ENCODE measurements at places on chromosomes 5 and 9. TPM values are rescaled to one million over a fixed set of nuclear protein-coding genes. Genes with fewer than 3 reads are reported as not detected.

GPR151 gene
- total RNA-seq, result not detected

DNA sequence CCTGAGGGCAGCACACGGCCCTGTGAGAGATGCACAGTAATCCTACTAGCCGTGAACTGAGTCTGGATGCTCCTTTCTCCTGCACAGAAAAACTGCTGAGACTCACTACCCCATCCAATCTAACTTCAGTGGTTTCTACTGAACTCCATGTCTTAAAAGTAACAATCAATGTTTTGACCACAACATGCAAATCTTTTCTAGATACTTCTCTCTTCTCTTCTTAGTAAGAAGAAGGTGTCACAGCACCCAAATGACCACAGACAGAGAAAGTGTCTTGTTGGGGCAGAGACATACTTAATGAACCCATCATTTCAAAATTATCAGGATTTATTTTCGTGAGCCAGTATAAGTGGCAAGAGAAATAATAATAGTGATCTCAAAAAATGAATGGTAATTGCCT, 285.8 kb upstream of the MEF2C start:
- no peak for DNase-seq

DNA sequence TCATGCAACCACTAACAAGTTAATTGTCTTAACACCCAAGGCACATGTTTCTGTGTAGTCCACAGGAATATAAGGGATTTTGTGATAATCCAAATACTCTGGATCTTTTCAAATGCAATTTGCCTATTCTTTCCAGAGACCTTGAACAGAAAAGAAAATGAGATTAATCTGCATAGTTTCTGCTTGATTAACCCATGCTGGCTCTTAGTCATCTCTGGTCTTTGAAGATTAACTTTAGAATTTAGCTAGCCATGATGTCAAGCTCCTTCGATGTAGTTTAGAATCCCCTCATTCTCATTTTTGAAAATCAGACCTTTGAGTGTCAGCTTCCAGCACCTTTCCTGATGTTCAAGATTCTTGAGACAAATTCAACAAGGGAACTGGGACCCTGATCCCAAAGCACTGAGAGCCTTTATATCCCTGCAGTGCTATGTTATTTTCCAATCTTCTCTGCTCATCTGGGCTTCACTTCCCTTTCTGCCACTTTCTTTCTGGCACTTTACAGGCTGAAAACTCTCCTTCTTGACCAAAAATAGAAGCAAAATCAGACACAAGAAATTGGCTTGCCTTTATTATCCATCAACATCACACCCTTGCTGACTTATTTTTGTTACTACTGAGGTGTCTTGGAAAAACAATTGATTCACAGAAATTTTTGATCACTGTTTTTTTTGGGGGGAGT, 155.5 kb downstream of the PALM2AKAP2 start:
- DNase-seq, result no peak

- DNase-seq, result no peak
These were observed 169.8 kb downstream of the FOCAD start for GRCh38 chr9:20853866-20854265.

- DNase-seq, result no peak
These were observed 14.0 kb downstream of the PPWD1 start for GRCh38 chr5:65577141-65577540.

DNA sequence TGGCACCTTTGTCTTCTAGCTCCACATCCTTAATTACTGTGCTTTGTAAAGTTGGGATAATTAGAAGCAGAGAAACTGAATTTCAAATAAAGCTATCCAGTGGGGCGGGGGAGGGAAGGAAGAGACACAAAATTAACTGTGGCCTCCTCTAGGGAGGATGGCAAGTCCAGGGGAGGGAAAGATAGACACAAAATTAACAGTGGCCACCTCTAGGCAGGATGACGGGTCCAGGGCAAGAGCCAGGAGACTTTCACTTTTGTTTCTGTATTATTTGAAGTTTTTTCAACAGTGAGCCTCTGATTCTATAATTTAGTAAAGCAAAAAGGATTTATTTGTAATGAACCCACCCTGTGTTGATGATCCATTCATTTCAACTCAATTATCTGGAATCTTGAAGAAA, 335.9 kb downstream of the MSX2 start:
- DNase-seq, result no peak

MPDZ gene
- 61.2 TPM for total RNA-seq

DNA sequence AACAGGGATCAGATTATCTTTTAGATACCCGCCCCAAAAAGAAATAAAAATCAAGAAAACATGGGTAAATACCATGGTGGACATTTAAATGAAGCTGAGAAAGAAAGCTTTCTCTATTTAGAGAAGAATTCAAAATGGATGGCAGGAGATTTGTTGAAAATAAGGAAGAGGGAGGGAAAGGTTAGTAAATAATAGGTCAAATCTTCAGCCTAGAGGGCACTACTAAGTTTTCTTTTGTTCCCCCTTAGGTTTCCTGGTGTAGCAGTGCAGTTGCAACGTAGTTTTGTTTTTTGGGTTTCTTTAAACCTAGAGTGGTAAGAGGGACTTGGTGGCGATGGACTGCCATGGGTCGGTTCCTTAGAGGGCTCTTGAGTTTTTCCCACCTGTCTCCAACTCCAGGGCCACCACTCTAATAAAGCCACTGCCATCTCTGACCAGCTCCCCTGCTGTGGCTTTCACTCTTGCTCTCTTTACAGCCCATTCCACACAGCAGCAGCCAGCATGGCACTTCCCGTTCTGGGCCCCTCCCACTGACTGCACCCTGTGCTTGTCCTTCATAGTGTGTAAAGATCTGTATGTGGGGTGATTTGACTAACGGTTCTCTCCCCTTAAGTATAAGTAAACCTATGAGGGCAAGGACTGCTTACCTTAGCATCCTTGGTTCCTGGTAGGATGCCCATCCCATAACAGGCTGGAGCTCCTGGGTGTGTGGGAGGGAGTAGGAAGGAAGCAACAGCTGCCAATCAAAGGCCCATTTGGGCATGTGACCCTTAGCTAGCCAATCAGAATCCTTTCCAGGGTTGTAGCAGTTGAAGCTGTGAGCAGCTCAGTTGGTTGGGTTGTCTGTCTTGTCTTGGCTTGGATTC, 118.3 kb downstream of the SLC1A3 start:
- DNase-seq, result no peak

GRCh38 chr5:167777746-167778145, 513.7 kb upstream of the WWC1 start:
- no peak for DNase-seq

DNA sequence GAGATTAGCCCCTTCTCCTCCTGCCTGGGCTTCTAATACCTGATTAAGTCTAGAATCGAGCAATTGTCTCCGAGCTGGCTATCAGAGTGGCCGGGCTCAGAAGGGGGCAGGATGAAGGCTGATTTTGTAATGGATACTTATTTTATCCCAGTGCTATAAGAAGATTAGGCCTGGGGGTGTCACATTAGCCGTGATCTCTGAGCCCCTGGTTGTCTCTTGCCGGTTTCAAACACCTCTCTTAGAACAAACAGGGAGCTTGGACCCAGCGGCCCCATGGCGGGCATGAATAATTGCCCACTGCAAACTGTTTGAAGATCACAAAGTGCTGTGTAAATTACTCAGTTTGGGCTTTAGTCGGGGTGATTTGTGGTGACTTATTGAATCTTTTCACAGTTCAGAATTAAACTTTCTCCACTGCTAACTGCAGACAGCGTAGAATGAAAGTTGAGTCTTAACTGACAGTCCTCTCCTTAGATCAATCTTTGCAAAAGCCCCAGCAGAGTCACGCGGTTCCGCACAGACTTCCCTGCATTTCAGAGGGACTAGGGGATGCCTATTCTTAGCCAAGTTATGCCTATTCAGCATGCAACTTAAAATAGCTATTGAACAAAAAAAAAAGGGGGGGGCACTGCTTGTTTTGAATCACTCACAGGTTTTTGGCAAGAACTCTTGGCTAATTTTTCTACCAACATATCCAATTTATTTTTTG, 200.6 kb upstream of the IRX1 start:
- DNase-seq, result no peak

GRCh38 chr9:100229136-100229535, 123.6 kb downstream of the TEX10 start:
- DNase-seq, result no peak

DNA sequence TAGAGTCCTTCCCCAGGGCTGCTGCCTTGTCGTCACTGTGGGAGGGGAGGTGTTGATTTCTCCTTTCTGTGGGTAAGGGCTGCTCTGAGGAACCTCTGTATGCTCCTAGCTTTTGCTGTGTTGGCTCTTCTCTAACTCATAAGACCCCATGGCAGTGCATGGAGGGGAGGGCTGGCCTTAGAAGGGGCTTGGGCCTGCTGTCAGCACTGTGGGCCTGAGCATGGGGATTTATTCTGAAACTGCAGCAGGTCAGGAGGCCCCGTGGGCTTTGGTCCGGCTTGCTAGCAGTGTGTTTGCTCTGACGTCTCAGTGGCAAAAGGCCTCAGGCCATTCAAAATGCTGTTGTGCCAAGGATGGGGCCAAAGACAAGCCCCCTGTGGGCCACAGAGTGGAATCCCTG, 6.8 kb downstream of the FGF18 start:
- DNase-seq, result no peak

GRCh38 chr9:90815183-90815943, 13.7 kb downstream of the SYK start:
- DNase-seq, result no peak

PLK2 gene
- 126 TPM for total RNA-seq

DNA sequence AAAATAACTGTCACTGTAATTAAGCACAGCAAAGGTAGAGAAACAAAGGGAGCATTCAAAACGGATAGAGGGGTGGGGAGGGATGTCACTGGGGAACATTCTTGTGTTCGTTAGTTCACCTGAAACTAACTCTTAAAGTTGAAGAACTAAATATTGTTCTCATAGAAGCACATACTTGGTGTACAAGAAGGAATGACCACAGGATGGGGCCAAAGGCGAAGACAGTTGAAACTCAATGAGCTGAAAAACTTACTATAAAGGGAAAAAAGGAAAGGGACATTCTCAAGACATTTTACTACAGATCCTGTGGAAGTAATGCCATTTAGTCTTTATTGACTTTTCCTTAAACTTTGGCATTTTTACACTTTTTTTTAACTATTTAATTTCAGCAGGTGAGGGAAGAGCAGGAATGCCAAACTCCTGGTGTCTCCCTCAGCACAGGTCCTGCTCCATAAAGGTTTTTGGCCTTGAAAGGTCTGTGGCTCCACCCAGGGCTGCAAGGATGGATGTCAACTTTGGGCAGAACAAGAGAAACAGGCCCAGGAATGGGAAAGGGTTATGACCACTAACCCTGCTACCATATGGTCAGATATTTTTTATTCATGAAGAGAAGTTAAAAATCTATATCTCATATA, 197.6 kb upstream of the RASA1 start:
- no peak for DNase-seq

GRCh38 chr9:106356924-106357323, 506.0 kb upstream of the ZNF462 start:
- no peak for DNase-seq

FBN2 gene
- 0.68 TPM for total RNA-seq

SLC24A2 gene
- not detected for total RNA-seq

GRCh38 chr5:58542709-58543108, 40.2 kb upstream of the RAB3C start:
- no peak for DNase-seq

FAF2 gene
- total RNA-seq, result 23.0 TPM

NMUR2 gene
- total RNA-seq, result not detected

GRCh38 chr9:78369639-78370219, 72.8 kb downstream of the PSAT1 start:
- DNase-seq, result no peak

GRCh38 chr5:1037123-1037670, 28.6 kb downstream of the NKD2 start:
- no peak for DNase-seq

OLFM1 gene
- total RNA-seq, result 24.5 TPM

DNA sequence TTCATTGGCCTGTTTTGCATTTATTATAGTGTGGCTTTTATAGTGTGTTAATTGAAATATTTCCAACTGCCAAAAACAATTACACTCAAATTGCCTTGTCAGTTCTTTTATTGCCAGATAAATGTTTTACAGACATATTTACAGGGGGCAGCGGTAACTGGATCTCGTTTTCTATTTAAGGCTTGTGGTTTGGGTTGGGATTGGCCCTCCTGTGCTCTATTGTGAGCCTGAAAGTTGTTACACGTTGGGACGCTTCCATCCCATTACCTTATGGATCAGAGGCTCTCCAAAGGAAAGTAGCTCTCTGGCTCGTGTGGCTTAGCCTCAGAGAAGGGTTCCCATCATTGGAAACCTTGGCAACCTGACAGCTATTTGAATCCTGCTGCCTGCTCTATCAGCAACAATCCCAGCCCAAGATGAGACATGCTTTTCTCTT, 20.8 kb downstream of the DNAI1 start:
- DNase-seq, result no peak

MARCOL gene
- total RNA-seq, result not detected

DNA sequence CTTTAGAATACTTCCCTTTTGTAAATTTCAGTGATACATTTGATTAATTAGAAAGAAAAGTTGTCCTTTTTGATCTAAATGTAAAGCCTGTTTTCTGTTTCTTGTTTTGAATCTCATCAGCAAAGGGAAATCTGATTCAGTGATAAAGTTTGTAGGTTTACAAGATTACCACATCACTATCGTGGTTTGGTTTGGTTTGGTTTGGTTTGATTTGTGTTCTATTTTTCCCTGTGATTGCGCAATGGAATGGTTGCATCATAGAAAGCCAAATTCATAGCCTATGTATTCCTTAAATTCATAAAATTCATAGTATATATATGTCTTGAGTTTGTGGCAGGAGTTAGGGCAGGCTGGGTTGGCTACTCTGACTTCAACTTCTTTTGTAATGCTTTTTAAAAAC, 15.2 kb downstream of the SRFBP1 start:
- no peak for DNase-seq

DNA sequence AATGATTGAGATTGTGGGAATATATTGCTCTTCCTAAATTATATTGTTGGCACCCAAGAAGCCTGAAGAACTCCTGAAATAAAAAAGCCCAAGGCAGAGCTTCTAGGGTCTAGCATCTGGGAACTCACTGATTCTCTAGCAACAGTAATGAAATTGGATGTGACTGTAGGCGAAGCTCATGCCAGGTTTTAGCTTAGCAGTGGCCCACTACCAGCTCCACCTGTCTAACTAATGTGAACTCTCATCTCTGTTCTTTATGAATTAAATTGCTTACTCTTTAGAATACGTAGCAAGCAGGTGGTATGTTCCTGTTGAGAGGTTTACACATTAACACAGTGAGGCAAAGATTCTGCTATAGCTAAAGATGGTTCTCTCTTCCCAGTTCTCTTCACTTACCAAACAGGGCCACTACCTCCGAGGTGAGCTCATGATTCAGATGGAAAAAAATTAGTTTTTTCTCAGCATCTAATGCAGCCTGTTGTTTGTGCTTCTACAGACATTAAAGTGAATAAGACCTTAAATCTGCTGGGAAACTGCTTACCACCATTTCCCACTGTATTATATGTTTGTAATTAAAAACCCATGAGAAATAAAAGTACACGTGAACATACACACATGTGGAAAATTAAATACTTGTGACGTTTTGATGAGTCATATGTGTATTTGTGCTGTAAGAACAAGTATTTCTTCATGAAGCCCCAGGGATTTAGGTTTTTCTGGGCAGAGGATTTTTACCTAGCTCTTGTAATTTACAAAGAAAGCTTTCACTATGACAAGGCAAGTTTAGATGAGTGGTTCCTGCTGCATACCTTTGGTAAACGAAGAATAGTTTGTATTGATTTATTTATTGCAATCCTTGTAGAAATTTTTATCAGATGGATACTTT, 360.1 kb downstream of the KDM4C start:
- no peak for DNase-seq

IL3 gene
- not detected for total RNA-seq

IFNA2 gene
- not detected for total RNA-seq

STPG3 gene
- not detected for total RNA-seq

- no peak for DNase-seq
These were observed 20.9 kb downstream of the ZBED3 start for GRCh38 chr5:77066184-77066583.

All from thoracic aorta (tissue), 2 donors.